ENCODE measurements at places on chromosomes 1 and 21.

GRCh38 chr1:156270314-156270713 lies 12.3 kb downstream of the SMG5 start:
- no peak for DNase-seq

GRCh38 chr1:1677718-1678580 lies 14.6 kb downstream of the SLC35E2B start:
- DNase-seq: no peak

DNA sequence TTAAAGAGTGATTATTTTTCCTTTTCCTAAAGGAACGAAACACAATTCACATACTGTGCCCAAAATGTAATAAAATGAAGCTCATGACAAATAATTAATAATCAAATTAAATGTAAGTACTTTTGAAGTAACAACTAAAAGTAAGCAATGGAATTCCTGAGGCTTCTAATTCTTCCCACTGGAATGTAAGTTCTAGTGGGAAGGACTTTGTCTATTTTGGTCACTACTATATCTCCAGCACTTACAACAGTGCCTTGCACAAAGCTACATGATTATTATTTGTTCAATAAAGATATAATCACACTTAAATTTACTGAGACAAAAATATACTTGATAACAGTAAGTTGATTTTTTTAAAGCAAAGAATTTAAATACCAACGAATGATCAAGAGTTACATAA lies 128.8 kb downstream of the COQ8A start:
- no peak for DNase-seq

DNA sequence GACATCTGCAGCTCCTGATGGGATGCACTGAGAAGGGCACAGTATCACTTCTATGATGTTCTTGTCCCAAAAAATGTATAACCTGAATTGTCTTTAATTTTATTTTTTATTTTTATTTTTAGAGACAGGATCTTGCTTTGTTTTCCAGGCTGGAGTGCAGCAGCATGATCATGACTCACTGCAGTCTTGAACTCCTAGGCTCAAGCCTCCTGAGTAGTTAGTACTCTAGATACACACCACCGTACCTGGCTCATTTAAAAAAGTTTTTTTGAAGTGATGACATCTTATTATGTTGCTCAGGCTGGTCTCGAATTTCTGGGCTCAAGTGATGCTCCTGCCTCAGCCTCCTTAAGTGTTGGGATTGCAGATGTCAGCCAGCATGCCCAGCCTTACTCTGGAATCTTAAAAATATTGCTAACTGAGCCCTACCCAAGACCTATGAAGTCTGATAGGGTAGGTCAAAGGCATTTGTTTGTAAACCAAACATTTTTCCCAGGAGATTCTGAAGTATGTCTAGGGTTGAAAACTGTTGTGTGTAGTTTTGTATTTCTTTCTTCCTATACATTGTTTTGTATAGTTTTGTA lies 68.9 kb downstream of the ATF6 start:
- DNase-seq: no peak

DNA sequence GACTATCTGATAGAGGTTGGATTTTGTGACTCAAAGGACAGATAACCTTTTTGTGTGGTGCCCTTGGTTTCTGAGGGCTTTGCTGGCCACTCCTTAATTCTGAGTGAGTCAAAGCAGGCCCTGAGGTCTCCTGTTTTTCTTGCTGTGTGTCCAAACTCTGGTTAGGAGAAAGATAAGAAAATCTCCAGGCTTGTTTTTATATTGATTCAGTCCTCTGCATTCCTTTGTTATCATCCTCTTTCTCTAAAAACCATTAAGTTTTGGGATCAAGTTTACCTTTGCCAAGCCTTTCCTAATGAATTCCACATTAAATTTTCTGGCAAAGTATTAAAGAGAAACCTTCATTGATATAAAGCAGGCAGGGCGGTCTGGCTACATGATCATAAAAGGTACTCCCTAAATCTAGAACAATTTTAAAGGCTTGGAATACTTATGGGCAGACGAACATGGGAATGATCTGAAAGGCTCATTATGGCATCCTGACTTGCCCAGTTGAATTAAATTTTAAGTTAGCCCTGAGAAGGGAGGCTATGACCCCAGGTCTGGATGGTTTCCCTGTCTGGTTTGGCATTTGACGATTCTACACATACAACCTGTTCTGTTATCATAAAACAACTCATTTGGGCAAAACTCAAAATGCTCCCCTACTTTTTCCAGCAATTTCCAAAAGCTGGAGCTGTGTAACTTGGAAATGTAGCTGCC lies 20.8 kb downstream of the ZBTB8B start:
- no peak for DNase-seq

- DNase-seq: no peak
Observed at GRCh38 chr1:239061770-239062169, 324.6 kb upstream of the CHRM3 start.

GRCh38 chr1:22654692-22655091 lies 1.7 kb downstream of the C1QB start:
- no peak for DNase-seq

GRCh38 chr1:168963601-168964000 lies 142.9 kb upstream of the ATP1B1 start:
- DNase-seq: no peak

DNA sequence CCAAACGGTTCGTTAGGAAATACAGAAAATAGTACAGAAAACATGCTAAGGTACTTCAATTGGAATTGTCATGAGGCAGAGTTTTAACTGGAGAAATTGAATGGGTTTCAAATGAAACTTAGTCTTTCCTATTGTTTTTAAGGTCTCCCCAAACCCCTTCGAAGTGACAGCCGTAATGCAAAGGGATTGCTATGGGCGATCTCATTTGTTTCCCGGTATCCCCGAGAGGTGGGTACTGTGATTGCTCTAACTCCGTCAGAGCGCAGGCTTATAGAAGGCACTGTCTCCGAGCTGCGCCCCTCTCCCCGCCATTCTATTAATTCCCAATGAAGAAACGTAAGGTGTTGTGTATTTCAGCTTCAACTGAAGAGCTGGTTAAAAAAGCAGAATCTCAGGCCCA lies 22.0 kb upstream of the RNF187 start:
- no peak for DNase-seq

GRCh38 chr1:76494807-76495206 lies 372.5 kb upstream of the ST6GALNAC5 start:
- DNase-seq: no peak

- no peak for DNase-seq
Observed at GRCh38 chr1:161298116-161298515, 11.7 kb downstream of the MPZ start.

DNA sequence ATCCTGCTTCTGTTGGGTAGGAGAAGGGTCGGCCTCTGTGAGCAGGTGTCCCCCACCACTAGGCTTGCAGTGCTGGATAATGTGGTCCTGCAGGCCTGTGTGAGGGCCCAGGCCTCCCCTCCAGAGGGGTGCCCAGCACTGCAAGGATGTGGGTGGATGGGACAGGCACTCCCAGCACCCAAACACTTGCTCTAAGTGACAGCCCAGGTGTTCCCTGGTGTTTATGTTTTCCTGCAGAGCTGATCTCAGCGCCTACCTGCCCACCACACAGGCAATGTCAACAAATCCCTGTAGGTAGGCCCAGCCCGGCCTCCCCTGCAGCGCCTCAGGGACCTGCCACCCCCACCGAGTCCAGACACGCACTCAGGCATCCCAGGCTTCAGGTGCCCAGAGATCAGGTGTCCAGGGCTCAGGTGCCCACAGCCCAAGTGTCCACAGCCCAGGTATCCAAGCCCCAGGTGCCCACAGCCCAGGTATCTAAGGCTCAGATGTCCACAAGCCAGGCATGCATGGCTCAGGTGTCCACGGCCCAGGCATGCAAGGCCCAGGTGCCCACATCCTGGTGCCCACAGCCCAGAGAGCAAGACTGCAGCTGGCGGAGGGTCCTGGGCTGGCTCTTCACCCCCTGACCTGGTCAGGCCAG lies 59.2 kb downstream of the WNT9A start:
- DNase-seq: no peak

- DNase-seq: peak; percentile 48
Observed at GRCh38 chr1:54227091-54227602, 27.2 kb downstream of the MRPL37 start.

DNA sequence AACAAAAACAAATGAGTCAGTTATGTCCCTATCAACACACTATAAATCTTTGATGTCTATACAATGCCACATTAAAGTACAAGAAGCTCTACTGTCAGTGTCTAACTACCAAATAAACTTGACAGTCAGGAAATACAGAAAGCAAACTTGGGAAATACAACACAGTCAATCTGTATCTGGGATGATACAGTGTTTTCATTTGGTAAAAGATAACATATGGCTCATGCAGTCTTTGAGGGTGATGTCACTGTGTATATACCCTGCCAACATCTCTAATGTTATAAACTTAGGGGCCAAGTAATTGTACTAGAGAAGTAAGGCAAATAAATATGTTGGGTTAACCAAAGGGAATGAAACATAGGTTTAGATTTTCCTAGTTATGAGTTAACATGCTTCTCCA lies 552.5 kb upstream of the ADAMTS5 start:
- DNase-seq: no peak

- no peak for DNase-seq
Observed at GRCh38 chr1:198647055-198647454, 8.2 kb downstream of the PTPRC start.

DNA sequence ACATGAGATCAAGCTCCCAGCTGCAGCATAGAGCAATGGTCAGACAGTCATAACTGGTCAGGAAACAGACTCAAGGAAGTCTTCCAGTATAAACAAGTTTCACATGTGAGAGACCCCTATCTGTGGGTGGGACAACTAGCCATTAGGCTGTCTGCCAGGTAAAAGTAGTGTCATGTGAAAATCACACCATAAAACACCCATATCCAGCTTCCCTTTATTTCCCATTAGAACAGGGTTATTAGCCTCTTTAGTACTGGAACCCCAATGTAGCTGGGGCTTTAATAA lies 426.7 kb downstream of the KCNT2 start:
- no peak for DNase-seq

- no peak for DNase-seq
Observed at GRCh38 chr1:183284086-183284485, 98.0 kb downstream of the LAMC2 start.

DNA sequence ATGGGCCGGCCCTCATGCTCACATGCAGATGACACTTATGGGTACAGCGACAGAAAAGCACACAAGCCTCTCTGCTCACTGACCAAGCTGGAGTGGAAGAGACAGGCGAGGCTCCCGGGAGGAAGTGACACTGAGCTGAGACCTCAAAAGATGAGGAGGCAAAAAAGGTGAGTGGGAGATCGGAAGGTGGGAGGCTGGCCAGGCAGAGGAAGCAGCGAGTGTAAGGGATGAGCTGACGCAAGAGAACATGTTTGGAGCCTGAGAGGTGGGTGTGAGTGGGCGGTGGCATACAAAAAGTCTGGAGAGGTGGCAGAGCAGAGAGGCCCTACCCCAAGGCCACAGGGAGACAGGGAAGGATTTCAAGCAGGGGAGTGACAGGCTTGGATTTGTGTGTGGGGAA lies 18.2 kb upstream of the CDCP2 start:
- no peak for DNase-seq

DNA sequence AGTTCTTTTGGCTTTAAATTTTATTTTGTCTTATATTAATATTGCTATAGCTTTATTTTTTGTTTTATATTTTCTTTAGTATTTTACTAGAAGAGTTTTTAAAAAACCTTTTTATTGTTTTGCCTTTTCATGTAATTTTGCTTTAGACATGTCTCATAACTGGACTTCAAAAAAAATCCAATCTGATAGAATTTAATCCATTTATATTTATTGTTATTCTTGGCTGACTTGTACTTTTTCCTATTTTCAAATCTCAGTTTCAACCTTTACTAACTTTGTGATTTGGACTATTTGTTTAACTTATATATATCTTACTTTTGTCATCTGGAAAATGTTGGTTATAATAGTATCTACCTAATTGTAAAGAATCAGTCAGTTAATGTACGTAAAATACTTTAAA lies 61.2 kb downstream of the NTNG1 start:
- no peak for DNase-seq

DNA sequence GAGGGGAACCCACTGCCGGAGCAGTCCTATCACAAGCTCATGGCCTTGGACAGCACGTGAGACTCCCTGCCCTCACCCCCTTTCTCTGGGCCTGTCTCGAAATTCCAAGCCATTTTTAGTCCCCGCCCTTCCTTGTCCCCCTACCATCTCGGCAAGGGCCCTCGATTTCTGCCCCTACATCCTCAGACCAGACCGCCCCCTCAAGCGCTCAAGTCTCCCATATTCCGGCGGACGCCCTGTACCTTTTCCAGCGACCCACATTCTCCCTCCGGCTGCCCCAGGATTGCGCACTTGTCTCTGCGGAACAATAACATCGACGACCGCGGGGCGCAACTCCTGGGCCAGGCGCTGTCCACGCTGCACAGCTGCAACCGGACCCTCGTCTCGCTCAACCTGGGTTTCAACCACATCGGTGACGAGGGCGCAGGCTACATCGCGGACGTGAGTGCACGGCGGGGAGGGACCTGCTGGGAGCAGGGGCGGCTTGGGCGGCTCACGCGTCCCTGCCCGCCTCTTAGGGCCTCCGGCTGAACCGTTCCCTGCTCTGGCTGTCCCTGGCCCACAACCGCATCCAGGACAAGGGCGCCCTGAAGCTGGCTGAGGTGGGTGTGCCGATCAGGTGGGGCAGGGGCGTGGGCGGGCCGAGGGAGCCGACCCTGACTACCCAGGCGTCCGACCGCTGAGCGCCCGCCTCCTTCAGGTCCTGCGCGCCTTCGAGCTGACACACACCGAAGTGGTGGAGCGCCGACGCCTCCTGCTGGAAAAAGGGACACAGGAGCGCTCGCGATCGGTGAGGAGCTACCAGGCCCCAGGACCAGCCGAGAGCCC lies 7.0 kb downstream of the LRRC71 start:
- DNase-seq: peak; percentile 66
